Hematopoietic multipotent progenitor cell treated with erythropoietin and hydrocortisone succinate and interleukin-3 and kit ligand, for 6 days (in vitro differentiated cells): ENCODE measurements at places on chromosomes 2 and 18.

GRCh38 chr2:63665091-63665490, 76.3 kb downstream of the MDH1 start:
- DNase-seq = no peak

DNA sequence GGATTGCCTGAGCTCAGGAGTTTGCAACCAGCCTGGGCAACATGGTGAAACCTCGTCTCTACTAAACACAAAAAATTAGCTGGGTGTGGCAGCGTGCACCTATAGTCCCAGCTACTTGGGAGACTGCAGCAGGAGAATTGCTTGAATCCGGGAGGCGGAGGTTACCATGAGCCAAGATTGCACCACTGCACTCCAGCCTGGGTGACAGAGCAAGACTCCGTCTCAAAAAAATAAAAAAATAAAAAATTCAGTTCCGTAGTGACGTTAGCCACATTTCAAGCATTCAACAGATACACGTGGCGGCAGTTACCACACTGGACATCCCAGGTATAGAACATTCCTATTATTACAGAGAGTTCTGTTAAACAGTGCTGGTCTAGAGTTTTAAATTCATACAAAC, 4.5 kb downstream of the KANSL3 start:
- DNase-seq = no peak

- no peak for DNase-seq
Observed at GRCh38 chr2:226636586-226636985, 163.0 kb downstream of the IRS1 start.

- DNase-seq = peak; percentile 58
Observed at GRCh38 chr2:98134172-98135005, 47.4 kb downstream of the VWA3B start.

DNA sequence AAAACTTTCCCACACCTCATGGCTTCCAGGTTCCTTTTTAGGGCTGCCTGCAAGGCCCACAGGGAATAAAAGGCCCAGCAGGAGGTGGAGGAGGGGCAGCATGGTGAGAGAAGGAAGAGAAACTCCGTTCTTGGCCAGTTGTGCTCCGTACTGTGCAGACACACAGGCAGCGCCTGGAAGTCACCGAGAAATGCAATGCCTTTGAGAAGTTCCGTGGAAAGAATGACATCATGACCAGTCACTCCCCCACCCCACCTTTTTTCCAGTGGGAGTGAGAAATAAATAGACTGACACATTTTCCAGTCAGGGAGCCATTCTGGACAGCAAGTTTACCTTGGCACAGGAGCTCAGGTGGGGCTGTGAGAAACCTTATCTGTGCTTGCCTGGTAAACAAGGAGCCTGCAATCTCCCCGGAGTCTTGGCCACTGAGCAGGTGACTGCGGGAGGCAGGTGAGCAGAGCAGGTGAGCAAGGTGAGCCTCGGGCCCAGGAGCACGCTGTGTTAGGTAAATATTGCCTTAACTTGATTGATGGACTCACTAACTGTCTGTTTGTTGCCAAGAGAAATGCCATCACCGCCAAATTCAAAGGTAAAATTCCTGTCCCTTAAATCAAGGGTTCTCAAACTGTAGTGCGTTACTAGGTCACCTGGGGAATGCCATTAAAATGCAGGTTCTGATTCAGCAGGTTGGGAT, 13.5 kb upstream of the LBH start:
- no peak for DNase-seq

GRCh38 chr2:191500566-191500883, 177.4 kb upstream of the NABP1 start:
- no peak for DNase-seq

- DNase-seq = no peak
Observed at GRCh38 chr2:46302005-46302695, 4.9 kb downstream of the EPAS1 start.

DNA sequence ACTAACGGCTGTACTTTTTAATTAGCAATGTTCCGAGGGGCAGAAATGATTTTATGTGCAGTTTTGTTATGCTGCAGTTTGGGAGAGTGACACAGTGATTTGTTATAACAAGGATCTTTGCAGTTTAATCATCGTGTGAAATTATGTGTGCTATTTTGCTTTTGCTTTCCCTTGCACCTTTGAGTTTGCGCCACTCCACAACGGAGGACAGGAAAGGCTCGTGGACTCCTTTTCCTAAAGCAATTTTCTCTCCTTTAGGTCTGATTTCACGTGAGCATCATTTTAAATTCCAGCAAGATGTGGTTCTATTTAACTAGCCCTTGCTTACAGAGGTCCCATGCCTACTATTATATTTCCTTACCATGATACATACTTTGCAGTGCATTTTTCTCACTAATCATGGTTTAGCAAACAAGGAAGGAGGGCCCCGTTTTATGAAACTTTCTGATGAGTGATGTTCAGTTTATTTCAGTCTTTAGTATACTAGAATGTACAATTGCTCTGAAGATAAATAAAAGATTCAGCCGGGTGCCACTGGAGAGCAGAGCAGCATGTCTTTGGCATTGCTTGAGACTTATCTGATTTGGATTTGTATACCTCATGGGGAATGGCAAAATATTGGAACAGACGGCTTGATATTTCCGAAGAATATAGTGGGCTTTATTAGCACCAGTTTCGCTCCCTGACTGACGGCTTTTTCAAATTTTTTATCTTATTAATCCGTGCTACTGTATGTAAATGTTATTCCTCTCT, 528.2 kb upstream of the FANCL start:
- DNase-seq = no peak

- DNase-seq = no peak
Observed at GRCh38 chr2:78383576-78383975, 641.9 kb upstream of the REG3G start.

DNA sequence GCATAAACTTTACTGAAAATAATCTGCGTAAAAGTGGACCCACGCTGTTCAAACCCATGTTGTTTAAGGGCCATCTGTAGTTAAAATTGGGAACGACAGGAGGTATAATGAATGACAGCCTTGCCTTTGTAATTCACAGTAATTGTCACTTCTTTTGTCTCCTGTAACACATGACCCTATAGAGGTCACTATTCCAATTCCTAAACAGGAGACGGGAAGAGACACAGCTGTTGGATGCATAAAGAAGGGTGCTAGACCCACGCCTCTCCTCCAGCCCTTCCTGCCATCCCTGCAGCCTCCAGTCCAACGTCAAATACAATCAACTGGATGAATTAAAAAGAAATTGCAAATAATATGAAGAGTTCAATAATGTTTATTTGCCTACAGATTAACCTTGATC, 63.1 kb upstream of the NFATC1 start:
- no peak for DNase-seq

GRCh38 chr2:86615596-86615995, 8.1 kb downstream of the RNF103 start:
- DNase-seq = no peak

GRCh38 chr2:230569298-230569697, 143.3 kb upstream of the CAB39 start:
- no peak for DNase-seq

DNA sequence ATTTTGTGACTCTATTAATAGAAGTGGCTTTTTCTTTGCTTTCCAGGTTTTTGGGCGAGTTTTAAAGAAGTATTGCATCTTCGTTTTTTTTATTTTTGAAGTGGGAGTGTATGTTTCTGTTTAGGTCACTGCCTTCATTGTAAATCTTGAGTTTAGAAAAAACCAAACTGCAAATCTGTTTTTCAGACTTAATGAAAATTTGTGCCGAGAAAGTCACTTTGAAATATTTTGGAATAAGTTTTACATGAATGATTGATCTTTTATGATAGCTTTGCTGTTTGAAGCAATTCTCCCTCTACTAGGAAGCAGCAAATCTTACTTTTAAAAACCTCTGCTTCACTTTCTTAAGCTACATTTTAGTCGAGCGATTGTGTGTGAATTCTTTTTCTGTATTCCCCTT, 2.2 kb downstream of the SMAD4 start:
- no peak for DNase-seq

GRCh38 chr18:3455907-3456685, 6.1 kb downstream of the TGIF1 start:
- no peak for DNase-seq

GRCh38 chr2:164657129-164657528, 35.8 kb upstream of the GRB14 start:
- no peak for DNase-seq

DNA sequence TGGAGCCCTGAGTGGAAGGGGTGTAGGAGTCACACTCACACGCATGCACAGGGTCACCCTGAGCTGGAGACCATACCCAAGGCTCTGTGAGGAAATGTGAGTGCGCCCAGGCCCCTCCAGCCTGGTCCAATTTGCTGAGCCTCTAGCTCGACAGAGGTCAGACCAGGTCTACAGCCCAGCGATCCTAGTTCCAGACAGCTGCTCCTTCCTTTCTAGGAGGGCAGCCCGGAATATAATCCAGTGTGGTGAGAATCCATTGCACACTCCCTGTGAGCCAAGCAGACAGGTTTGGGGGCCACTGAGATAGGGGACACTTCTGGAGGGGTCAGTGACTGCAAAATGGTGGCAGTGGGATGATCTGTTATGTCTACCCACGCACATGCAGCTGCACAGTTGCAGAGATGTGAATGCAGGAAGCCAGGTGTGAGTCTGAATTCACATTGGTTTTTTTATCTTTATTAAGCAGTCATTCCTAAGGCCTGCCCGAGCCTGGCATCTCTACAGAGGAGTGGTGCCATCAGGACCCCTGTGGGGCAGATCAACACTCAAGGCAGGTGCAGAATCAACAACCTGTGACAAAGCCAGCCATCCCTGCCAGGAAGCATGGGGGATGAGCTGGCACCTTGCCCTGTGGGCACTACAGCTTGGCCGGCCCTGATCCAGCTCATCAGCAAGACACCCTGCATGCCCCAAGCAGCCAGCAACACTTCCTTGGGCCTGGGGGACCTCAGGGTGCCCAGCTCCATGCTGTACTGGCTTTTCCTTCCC, at the start of gene GPR148:
Gene GPR148 (plus strand): TSS at position 522 of the 768 bp plus-strand sequence. CDS start 82 bp downstream, at position 604.
- no peak for DNase-seq

- no peak for DNase-seq
Observed at GRCh38 chr2:100542418-100542817, 20.4 kb upstream of the PDCL3 start.

GRCh38 chr2:58202404-58202803, 38.7 kb downstream of the FANCL start:
- no peak for DNase-seq

DNA sequence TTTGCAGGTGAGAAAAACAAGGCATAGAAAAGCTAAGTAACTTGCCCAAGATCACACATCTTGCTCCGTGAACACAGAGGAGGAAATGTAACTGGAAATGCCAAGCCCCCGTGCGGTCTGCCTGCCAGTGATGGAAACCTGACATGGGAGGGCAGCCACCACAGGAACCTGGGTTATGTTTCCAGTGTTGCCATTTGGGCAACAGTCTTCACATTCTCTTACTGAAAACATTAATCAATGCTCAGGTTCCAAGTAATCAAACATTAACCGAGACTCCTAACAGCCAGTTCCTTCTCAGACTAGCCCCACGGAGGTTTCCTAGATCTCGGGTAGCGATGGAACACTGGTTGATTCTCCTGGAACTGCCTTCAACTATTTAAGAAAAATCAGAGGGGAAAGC, 2.5 kb downstream of the TGFA start:
- no peak for DNase-seq

GRCh38 chr2:46381263-46381849, 84.1 kb downstream of the EPAS1 start:
- DNase-seq = no peak

- DNase-seq = no peak
Observed at GRCh38 chr2:96540136-96540535, 3.6 kb downstream of the ARID5A start.

GRCh38 chr2:20365249-20365817, 14.7 kb upstream of the PUM2 start:
- DNase-seq = no peak

DNA sequence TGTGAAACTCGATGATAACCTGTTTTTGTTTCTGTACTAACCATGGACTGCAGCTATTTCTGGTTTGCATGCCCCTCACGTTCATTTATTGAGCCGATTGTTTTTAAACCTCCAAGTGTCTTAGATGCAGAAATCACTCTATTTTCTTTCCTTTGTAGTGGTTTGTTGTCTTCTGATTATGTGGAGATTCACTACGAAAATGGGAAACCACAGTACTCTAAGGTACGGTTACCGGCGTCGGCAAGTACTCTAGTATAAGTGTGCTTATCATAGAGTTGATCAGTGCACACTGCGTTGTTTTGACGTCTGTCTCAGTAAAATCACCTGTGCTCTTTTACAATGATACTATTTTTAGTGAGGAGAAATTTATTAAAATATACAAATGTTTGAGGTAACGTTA, 87.4 kb downstream of the ADAM23 start:
- DNase-seq = no peak

DNA sequence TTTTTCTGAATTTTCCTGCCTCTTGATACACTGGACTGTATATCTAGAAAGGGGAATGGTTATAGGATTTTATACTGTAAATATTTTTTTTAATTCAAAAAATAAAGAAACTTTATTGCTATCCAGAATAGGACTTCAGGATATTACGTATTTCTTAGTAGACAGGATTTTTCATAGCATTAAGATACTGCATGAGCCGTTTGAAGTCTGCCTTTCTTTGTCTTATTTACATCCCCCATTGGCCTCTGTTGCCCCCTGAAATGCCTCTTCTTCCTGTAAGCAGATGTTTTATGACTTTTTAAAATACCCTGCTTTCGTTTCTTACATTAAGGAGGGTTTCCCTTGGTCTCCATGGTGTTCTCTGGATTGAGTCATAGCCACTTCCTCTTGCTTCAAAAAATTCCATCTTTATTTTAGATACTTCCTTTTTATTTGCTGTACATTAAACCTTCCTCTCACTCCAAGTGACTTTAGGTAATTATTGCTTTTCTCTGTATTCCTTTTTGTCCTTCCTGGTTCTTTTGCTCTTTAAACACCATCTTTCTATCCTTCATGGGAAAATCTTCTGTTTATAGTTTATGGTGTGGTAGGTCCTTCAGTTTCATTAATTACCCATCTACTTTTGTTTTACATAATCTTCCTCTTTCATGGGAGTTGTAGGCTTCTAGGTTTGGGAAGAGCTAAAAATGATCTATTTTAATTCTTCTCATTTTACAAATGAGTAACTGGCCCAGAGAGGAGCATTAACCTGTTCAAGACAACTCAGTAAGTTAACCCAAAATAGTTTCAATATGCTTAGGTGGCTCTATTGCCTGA, 72.6 kb downstream of the ZNF532 start:
- DNase-seq = peak; percentile 3

DNA sequence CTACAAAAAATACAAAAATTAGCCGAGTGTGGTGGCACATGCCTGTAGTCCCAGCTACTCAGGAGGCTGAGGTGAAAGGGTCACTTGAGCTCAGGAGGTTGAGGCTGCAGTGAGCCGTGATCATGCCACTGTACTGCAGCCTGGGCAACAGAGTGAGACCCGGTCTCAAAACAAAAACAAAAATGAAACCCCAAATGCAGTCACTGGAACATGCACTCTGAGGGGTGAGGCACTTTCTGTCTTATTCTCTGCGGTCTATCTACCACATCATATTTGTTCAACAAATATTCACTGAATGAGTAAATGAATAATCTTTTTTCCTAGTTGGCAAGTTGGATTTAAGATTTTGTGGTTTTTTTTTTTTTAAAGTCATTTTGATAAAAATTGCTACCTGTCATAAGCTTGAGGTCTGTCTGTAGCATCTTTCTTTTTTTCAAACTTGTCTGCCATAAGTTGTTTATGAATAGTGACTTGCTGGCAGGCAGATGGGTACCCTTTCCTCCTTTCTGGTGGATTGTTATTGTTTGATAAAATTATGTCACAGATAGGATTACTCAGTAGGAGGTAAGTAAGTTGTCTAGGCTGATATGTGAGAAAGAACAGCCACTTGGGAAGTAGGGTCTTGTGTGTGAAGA, 11.8 kb downstream of the CHRNA1 start:
- no peak for DNase-seq

GRCh38 chr2:40087434-40087833, 308.4 kb upstream of the THUMPD2 start:
- DNase-seq = no peak

GRCh38 chr2:43707255-43708015, 31.2 kb upstream of the C1GALT1C1L start:
- no peak for DNase-seq
